ENCODE measurements at places on chromosomes 13 and 19. TPM values are rescaled to one million over a fixed set of nuclear protein-coding genes. Genes with fewer than 3 reads are reported as not detected.

Gene ZNF468
- total RNA-seq = 22.1 TPM

DNA sequence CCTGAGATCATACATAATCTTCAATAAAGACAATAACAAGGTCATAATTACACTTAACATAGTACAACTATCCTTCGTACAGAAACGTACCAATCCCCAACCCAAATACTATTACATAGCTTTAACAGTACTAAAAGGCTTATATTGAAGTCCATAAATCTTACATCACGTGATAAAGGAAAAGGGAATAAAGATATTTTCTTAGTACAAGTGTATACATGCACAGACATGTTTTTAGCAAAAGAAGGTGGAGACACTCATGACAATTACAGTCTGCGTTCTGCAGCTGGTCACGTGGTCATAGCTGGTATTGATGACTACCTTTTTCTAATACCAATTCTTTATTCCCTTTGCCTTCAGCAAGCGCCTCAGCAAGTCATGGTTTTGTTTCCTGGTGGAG lies 464.5 kb upstream of the SLITRK5 start:
- DNase-seq = no peak

Gene DACT3
- total RNA-seq = not detected

GRCh38 chr13:75806117-75806516 lies 170.0 kb downstream of the LMO7 start:
- no peak for DNase-seq

DNA sequence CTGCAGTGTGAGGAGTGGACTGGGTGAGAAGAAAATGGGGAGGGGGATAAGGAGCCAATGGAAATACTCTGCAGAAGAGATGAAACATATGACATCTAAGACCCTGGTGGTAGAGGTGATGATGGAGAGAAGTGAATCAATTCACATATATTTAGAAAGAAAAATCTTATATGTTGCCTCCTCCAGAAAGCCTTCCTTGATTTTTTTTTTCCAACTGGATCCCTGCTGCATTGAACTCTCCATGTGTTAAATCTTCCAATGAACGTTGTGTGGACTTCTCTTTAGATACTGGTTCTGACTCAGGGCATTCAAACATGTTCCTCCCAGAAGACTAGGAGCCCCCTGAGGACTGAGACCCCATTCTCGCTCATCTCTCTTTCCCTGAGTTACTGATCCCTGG lies 348.3 kb downstream of the TSHZ3 start:
- DNase-seq = no peak

DNA sequence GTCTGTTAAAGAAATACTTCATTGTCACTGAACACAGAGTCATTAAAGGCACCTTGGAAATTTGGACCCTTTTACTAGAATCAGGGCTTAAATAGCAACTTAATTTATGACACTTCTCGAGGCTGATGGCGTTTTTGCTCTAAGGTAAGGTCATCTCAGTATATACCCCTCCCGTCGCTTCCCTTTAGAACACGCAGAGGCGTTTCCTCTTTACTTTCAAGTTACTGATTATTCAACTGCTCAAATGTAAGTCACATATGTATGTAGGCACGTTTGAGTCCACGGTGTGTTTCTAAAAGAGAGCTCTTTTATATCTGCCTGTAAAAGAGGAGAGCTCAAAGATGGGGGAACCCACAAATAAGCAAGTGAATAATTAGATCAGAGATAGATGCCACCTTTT lies 181.5 kb downstream of the TSHZ3 start:
- no peak for DNase-seq

- no peak for DNase-seq
These were observed 3.2 kb downstream of the CEACAM5 start for GRCh38 chr19:41711376-41712261.

- no peak for DNase-seq
These were observed 484.8 kb downstream of the PCDH9 start for GRCh38 chr13:66745307-66745706.

GRCh38 chr13:43227721-43228120 lies 204.3 kb downstream of the DNAJC15 start:
- DNase-seq = no peak

DNA sequence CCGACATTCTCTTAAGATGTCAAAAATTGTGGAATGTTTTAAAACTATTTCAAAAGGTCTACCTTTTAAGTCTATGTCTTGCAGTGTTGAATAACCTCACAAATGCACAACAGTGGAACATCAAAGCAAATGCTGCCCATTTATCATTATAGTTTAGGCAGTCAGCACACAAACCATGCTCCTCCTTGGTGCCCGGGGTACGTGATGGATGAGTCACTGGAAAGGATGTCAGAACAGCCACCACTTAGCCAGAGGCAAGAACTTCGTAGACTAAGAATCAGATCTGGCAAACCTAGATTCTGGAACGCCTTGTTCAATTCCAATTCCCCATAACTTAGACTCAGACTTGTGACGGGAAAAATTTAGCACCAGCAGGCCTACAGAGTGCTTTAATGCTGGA lies 343.6 kb downstream of the FGF9 start:
- DNase-seq = no peak

DNA sequence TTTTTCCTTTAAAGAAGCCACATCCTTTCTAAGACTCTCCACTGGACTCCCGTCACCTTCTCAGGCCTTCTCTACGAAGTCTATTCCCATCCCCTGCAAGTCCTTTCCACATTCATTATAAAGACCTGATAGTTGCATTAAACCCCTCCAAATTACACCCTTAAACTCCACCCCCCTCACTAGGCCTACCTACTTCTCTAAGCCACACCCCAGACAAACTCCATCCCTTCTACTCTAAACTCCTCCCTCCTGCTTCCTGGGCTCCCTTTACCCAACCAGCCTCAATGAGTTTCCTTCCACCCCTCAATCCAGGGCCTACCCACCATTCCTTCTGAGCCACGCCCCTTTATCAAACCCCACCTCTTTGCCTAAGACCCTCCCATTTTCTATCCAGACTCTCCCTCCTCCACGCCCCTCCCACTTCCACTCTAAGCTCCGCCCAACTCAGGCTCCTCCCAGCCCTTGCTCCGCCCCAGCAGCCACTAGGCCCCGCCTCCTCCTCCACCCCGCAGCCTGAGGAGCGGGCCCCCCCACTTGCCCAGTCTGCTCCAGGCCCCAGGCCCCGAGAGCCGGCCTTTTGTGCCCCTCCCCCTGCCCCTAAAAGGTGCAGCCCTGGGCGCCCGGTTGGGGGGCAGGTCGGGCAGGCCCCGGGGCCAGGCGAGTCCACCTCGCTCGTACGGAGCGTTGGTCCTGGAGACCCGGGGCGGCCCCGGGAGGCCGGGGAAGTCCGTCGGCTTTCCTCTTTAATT lies 424 bp downstream of the FIZ1 start:
- peak; percentile 90 for DNase-seq

DNA sequence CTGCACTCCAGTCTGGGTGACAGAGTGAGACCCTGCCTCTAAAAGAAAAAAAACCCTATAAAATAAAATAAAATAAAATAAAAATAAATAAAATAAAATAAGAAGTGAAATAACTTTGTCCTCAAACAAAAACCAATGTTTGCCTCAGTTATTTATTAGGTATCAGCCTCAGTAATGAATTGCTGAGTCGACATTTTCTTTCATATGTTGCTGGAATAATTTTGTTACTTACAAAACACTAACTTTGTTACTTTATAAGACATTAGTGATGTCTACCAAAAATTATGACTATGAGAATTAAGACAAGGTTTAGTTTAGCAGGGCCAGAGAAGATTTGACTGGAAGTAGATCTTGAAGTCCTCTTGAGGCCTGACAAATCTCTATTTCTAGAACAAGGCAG lies 2074.5 kb upstream of the PCDH20 start:
- no peak for DNase-seq

- DNase-seq = no peak
These were observed 7.1 kb upstream of the KLK14 start for GRCh38 chr19:51089786-51090185.

DNA sequence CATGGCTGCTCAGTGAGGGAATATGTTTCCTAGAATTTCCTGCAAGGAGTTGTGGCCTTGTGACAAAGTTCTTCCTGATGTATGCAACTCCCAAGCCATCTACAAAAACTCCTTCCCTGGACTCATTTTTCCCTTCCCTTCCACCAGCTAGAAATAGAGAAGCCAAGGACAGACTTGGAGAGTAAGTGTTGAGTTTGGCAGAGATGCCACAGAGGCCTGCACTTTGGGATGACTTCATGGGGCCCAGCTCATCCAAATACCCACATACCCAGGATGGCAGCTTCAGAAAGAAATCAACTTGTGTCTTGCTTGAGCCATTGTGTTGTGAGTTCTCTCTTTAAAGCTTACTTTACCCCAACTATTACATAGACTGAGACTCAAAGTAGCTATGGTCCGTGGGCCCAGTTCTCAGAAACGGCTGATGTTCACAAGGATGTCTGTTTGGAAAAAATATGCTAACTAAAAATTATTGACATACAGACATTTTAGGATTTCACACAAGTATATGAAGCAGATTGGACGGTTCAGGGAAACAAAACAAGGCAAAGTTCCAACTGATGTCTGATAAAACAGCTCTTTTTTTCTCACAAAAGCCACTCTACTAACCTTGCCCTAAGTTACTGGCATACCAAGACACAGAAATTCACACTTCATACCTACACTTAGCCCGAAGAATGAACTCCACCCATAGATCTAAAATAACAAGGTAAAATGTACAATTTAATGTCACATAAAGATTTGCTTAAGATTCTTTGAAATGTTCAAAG lies 107.9 kb downstream of the NALCN start:
- no peak for DNase-seq

Gene ZMYM2
- total RNA-seq = 28.4 TPM

- DNase-seq = no peak
These were observed 213.2 kb downstream of the ATP8A2 start for GRCh38 chr13:25585000-25585399.

- DNase-seq = no peak
These were observed 40.1 kb upstream of the PSG9 start for GRCh38 chr19:43309466-43309865.

- DNase-seq = no peak
These were observed 635.1 kb upstream of the KLF12 start for GRCh38 chr13:74769333-74769732.

DNA sequence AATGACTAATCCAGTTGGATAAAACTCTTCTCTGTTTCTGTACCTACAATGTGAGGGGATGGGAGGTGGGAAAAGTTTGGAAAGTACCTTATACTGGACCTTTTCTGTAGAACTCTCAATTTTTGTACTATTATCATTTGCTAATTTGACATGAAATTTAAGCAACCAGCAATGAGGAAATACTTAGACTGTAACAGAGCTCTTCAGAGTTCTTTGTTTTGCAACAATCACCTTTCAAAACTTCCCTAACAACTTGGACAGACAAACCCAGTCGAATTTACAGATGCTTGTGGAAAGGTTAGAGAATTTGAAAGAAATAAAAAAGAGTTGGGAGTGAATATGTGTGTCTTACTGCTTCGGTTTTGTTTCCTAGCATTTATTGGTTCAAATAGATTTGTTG lies 16.8 kb downstream of the KBTBD7 start:
- no peak for DNase-seq

DNA sequence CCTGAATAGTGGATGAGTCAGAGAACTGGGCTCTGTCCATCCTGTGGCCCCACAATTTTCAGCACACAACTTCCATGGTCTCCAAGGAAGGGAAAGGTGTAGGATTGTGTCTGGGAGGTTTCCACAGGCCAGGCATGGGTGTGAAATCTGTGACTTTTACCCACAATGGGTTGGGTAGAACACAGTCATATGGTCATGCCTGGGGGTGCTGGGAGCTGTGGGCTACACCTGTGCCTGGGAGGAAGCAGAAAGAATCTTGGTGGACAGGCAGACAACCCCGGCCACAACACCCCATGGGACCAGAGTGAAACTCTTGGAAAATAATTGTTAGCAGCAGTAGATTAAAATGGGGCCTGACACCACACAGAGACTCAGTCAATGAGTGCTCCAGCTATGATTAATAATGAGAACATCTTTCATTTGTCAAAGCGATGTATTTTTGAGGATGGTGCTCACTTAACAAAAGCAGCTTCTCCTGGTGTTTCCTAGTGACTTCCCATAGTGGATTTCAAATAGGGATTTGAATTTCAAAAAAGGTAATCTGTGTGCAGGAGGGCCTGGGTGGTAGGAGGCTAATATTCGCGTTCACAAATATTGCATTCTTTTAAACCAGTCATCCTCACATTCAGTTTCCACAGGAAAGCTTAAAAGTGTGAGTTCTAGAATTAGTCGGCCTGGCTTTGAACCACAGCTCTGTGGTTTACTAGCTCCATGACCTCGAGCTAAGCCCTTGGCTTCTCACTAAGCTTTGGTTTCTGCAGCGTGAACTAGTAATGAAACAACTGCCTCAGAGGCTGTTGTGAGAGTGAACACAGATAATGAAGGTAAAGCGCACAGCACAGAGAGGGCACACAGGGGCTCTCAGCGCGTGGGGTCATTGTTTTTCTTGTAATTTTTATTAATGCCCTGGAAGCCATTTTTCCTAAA lies 89.3 kb upstream of the UQCRFS1 start:
- DNase-seq = no peak

DNA sequence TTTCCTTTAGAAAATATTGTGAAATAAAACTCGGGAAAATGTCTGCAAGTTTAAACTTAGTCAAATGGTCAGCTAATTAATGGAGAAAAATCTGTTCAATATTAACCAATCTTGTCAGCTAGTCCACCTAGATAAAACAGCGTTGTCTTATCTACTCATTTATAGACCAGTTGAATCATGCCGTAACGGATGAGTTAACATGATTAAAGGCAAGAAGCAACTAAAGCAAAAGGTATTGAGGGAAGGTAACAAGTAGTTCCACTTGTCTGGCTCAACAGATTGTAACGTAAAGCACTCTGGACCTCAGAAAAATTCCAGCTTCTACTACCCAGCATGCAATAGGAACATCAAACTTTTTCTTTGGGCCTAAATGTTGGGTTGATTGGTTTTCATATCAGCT lies 958.2 kb downstream of the DIAPH3 start:
- DNase-seq = no peak

DNA sequence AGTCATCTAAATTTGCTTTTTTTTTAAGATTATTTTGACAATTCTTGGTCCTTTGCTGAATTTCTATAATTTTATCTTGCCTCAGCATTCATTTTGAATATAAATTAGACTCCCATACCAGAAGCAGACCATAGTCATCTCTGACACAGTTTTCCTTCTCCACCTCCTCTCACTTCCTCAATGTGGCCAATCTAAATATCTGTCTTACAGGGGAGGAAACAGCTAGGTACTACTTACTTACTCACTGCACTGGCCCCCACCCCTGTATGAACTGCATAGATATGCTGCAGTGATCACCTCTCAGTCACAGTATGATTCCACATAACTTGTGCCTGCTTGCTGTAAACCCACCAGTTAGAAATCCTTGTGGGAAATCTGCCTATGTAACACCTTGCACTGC lies 665.6 kb downstream of the FGF9 start:
- DNase-seq = no peak

DNA sequence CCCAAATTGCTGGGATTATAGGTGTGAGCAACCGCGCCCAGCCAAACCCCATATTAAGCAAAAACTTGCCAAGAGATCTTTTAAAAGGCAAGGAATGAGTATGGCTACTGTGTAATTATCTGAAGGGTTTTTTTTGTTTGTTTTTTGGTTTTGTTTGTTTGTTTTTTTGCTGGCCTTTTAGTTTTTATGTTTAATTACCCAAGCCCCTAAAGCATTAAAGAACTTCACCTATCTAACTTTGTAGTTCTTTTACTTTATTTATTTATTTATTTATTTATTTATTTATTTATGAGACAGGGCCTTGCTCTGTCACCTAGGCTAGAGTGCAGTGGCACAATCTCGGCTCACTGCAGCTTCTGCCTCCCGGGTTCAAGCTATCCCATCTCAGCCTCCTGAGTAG lies 40.3 kb upstream of the GARRE1 start:
- DNase-seq = no peak

GRCh38 chr13:113641426-113641825 lies 16.6 kb downstream of the ATP4B start:
- no peak for DNase-seq

Measured in epithelial cell of proximal tubule (primary cell).